ENCODE measurements at places on chromosomes 16 and 17.

DNA sequence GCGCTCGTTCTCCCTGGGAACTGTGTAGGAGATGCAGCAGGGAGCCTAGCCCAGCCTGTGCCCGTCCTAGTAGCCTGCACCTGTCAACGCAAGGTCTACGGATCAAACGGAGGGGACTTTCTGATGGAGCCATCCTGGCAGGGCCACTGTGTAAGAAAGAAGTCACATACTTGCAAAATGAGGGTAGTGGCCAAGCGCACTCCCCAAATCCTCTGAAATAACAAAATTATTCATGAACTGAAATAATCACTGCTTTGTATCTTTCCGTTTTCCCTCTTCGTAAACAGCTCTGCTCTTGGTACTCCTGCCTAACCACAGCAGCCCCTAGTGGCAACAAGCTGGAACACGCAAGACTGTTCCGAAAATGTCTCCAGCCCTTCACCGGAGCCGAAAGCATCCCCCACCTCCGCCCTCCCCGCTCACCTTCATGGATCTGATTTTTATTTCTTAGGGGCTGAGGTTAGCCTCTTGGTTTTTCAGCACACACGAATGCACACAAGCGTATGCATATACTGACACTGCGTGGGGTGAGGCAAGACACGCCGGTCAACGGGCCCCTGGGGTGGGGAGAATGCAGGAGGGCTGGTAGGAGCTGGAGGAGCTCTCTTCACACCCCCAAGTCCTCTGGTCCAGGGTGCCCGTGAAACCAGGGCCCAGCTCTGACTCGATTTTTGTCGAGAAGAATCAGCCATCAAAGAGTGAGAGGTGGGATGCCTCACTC is 100.8 kb downstream of the ABCC12 start:
- no peaks in the 10 kb centered on the region for H3K27me3 ChIP-seq
- no peak overlapping the region for H3K27ac ChIP-seq
- H3K36me3 ChIP-seq = no peaks in the 10 kb centered on the region
- H3K4me1 ChIP-seq = no peaks in the 10 kb centered on the region

DNA sequence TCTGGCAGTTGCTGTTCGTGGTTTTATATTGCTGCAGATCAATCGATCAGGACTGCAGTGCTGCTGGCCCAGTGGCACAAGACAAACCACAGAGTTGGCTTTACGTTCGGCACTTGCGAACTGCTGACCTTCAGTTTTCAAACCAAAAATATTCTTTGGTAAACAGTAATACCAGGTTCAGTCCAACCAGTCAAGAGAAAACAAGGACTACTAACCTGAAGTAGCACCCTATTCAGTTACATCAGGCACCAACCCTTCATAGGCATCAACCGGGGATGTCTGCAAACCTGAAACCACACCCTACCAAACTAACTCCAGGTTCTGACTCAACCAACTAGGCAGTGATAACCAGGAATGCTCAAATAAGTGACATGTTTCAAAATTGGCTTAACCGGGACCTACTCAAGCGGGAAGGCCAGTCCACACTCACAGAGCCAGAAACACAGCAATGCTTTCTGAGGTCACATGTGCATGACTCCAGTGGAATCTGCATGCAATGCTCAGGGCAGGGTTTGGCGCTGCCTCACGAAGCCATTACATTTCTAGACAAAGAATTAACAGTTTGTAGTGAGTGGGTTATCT is 91.1 kb downstream of the SMG6 start:
- peak; percentile 97 for DNase-seq
- peaks cover 30% of the 10 kb centered on the region for H3K4me1 ChIP-seq
- no peaks in the 10 kb centered on the region for H3K36me3 ChIP-seq
- H3K4me3 ChIP-seq = no peak overlapping the region
- H3K27ac ChIP-seq = peak overlapping the region; percentile 93

- no peaks in the 10 kb centered on the region for H3K36me3 ChIP-seq
- no peak overlapping the region for H3K4me3 ChIP-seq
- H3K27ac ChIP-seq = no peak overlapping the region
- H3K4me1 ChIP-seq = no peaks in the 10 kb centered on the region
These were observed 221.2 kb upstream of the N4BP1 start for GRCh38 chr16:48831076-48831722.

DNA sequence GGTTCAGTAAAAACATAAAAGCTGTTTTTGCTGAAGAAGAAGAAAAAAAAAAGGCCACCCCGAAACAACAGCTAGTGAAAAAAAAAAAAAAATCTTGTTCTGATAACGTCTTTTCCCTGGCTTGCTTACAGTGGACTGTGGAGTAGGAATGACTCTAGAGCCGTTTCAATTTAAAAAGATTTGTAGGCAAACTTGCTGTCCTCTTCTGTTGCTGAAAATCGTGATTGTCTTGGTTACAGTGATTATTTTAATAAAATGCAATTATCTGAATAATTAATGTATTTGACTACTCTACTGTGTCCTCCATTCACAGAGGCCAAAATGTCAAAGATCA is 190.6 kb upstream of the TBX2 start:
- peaks cover 6% of the 10 kb centered on the region for H3K4me1 ChIP-seq
- H3K4me3 ChIP-seq = no peak overlapping the region

- no peaks in the 10 kb centered on the region for H3K36me3 ChIP-seq
- no peaks in the 10 kb centered on the region for H3K4me1 ChIP-seq
- no peaks in the 10 kb centered on the region for H3K27me3 ChIP-seq
- H3K4me3 ChIP-seq = no peak overlapping the region
- DNase-seq = no peak
These were observed 8.2 kb upstream of the FOXJ1 start for GRCh38 chr17:76149214-76149613.

DNA sequence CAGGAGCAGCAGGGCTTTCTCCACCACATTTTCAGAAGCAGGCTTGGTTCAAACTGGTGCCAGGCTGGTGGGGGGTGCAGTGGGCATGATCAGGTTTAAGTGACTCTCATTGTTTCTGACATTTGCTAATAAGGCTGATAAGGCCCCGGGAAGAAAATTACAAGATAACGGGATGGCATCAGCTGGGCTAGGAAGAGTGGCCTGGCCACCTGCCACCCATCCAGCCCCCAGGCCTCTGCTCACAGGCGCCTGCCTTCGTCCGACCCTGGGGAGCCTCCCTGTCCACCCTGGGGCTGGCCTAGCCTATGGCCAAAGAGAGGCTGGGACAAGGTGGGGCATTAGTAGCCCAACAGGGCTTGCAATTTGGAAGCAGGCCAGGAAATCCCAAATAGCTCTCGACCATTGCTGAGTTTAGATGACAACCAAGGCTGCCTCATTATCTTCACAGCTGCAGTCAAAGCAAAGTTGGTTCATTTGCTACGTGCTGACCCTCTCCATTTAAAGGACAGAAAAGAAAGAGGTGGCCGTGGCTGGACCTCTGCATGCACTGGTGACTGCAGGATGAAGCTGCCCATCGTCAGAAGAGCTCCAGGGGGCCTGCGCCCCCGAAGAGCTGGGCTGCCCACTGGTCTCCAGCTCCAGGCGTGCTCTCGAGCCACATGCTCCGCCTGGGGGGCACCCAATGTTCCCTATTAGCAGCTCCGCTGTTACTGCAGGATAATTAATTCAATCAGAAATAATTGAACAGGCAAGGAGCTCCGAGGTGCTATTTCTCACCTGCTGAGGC is 44.9 kb downstream of the PEMT start:
- no peaks in the 10 kb centered on the region for H3K27me3 ChIP-seq
- no peak overlapping the region for H3K27ac ChIP-seq
- H3K4me1 ChIP-seq = no peaks in the 10 kb centered on the region
- H3K4me3 ChIP-seq = no peak overlapping the region
- H3K36me3 ChIP-seq = no peaks in the 10 kb centered on the region

- H3K27me3 ChIP-seq = no peaks in the 10 kb centered on the region
- DNase-seq = no peak
- H3K27ac ChIP-seq = no peak overlapping the region
- no peaks in the 10 kb centered on the region for H3K4me1 ChIP-seq
- no peaks in the 10 kb centered on the region for H3K36me3 ChIP-seq
- no peak overlapping the region for H3K4me3 ChIP-seq
These were observed 200.7 kb downstream of the CA10 start for GRCh38 chr17:51957786-51958185.

- no peaks in the 10 kb centered on the region for H3K4me1 ChIP-seq
- no peak overlapping the region for H3K4me3 ChIP-seq
- no peak overlapping the region for H3K27ac ChIP-seq
- no peak for DNase-seq
- no peaks in the 10 kb centered on the region for H3K36me3 ChIP-seq
These were observed 77.6 kb upstream of the CACNG3 start for GRCh38 chr16:24178496-24178895.

DNA sequence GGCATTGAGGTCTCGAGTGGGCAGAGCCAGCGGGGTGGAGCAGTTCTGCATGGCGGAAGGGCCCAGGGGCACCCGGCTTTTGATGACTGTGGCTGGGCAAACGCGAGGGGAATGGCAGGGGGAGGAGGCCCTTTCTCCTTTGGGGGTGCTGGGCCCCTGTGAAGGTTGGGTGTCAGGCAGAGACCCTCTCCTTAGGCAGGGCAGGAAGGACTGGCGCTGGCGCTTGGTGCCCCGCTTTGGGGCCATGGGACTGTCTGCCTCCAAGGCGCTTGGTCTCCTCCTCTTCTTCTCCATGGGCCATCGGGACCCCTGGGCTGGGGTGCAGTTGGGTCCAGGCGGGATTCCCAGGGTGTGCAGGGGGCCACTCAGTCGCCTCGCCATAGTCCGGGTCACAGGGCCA is 12.8 kb upstream of the GFAP start:
- no peak overlapping the region for H3K4me3 ChIP-seq
- no peaks in the 10 kb centered on the region for H3K4me1 ChIP-seq
- no peaks in the 10 kb centered on the region for H3K27me3 ChIP-seq

- H3K36me3 ChIP-seq = peaks cover 28% of the 10 kb centered on the region
- H3K4me3 ChIP-seq = peak within 1 kb of the TSS; percentile 77
- no peak for DNase-seq
- peak within 1 kb of the TSS; percentile 87 for H3K27ac ChIP-seq
- no peaks in the 10 kb centered on the region for H3K27me3 ChIP-seq
These were observed at the start of gene P4HB for GRCh38 chr17:81859906-81860755. Gene P4HB, minus strand, starts transcription at chr17:81860535. Its CDS starts 64 bp downstream, at chr17:81860471.

DNA sequence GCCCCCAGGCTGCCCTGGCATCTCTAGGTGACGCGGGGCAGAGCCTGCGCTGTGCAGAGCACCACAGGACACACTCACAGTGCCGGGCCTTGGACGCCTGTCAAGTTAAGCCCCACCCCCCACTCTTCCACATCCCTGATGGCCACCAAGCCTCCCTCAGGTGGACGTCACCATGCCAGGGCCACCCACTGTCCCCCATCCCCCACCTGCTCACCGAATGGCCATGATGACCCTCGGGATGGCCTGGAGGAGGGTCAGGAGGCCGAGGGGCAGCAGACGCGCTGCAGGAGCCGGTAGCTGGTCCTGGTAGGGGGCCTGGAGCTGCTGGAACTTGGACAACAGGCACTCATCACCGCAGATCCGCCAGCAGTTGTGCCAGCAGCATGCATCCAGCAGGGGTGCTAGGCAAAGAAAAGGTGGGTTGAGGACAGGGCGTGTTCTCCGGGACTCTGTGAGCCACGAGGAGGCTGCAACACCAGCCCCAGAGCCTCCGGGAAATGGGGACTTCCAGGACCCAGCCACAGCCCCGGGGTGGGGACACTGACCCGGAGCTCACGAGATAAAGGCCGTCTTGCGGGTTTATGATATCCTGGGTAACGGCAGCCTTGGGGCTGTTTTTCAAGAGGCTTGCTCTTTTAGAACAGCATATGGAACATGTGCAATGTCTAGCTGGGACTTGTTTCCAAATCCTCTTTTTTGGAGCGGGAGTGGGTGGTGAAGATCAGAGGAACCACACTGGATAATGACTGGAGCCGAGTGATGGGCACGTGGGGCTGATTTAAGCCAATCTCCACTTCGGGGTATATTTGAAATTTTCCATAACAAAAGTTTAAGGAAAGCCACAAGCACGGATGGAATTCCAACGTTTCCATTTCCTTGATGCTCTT is 11.4 kb downstream of the C16orf95 start:
- peak; percentile 30 for DNase-seq
- peak overlapping the region; percentile 23 for H3K4me3 ChIP-seq
- H3K4me1 ChIP-seq = no peaks in the 10 kb centered on the region
- peak overlapping the region; percentile 50 for H3K27ac ChIP-seq

DNA sequence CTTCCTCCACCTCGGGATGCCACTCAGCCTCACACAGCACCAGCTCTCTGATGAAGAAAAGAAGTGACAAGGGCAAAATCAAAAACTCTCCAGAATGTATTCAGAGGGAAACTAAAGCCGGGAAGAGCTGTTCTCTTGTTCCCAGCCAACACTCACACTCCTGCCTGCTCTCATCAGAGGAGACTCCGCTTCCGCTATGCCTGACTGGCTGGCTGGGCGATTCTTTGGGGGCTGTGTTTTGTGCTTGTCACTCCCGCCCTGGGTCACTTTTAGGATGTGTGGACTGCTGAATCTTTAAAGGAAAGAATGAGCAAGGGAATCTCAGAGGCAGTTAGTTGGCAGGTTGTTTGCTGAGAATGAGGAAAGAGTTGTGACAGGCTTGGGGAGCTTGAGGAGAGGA is 54.6 kb upstream of the TBX2 start:
- H3K27ac ChIP-seq = no peak overlapping the region
- DNase-seq = no peak
- no peaks in the 10 kb centered on the region for H3K27me3 ChIP-seq
- H3K36me3 ChIP-seq = no peaks in the 10 kb centered on the region
- H3K4me3 ChIP-seq = no peak overlapping the region

- DNase-seq = no peak
- no peaks in the 10 kb centered on the region for H3K36me3 ChIP-seq
- H3K27ac ChIP-seq = no peak overlapping the region
- H3K27me3 ChIP-seq = no peaks in the 10 kb centered on the region
- no peak overlapping the region for H3K4me3 ChIP-seq
These were observed 723.4 kb downstream of the MAF start for GRCh38 chr16:78877114-78877655.

DNA sequence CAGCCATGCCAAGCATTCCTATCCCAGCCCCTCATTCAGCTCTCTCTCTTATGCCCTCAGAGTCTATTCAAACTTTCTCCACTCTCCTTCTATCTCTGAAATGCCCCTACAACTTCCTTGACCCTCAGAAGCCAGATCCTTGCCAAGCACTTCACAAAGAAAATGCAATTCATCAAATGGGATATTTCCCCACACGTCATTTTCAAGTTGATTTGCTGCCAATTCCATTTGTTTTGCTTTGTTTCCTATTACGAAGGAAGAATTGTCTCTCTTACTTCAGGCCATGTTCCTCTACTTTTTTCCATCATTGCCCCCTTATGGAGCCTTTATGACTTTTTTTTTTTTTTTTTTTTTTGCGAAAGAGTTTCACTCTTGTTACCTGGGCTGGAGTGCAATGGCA is 9.2 kb upstream of the ALOX12 start:
- no peak for DNase-seq
- H3K4me1 ChIP-seq = no peaks in the 10 kb centered on the region
- H3K27me3 ChIP-seq = no peaks in the 10 kb centered on the region
- H3K27ac ChIP-seq = no peak overlapping the region
- no peak overlapping the region for H3K4me3 ChIP-seq

DNA sequence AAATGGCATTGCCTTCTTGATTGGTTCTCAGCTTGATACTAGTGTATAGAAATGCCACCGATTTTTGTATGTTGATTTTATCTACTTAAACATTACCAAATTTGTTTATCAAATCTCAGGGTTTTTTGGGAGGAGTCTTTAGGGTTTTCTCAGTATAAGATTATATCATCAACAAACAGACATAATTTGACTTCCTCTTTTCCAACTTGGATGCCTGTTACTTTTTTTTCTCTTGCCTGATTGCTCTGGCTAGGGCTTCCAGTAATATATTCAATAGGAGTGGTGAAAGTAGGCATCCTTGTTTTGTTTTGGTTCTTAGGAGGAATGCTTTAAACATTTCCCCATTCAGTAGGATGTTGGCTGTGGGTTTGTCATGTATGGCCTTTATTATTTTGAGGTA is 29.1 kb downstream of the EFCAB13 start:
- no peaks in the 10 kb centered on the region for H3K36me3 ChIP-seq
- no peaks in the 10 kb centered on the region for H3K27me3 ChIP-seq
- H3K4me1 ChIP-seq = no peaks in the 10 kb centered on the region
- no peak overlapping the region for H3K4me3 ChIP-seq
- no peak for DNase-seq
- H3K27ac ChIP-seq = no peak overlapping the region

- no peak for DNase-seq
- peaks cover 3% of the 10 kb centered on the region for H3K36me3 ChIP-seq
- H3K4me1 ChIP-seq = no peaks in the 10 kb centered on the region
These were observed 4.2 kb upstream of the ARL2BP start for GRCh38 chr16:57240851-57241250.
